LNCaP clone FGC (cell line): ENCODE measurements at places on chromosomes 5 and 9.
A peak's percentile ranks its signal among the peaks of the same experiment; 100 is the strongest.

DNA sequence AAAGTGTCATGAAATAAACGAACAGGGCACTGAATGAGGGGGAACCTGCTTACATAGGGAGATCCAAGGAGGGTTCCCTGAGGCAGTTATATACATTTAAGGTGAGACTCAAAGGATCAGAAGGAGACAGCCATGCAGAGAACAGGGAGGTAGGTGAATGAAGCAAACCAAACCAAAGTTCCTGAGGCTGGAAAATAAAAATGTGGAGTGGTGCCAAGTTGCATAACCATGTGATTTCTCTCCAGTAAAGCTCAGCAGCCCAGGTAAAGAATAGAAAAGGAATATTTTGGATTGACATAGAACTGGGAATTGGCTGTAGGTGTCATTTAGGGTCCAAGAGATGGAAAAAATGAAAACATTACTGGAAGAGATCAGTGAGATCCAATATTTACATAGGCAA is 110.7 kb downstream of the CAAP1 start:
- DNase-seq = no peak

DNA sequence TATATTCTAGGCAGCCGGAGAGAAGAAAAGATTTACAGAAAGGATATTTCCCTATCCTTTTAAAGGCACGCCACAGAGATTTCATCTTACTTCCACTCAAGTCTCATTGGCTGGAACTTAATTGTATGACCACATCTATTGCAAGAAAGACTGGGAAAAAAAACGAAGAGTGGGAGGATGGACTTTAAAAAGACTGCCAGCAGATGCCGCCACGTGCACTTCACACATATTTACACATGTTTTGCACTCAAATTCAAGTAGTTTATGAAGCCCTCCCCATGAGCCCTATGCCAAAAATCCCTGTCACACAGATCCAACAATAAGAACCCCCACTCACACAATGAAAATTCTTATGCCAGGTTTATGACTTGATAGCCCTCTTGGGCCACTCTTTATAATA is 138.5 kb upstream of the TYRP1 start:
- no peak for DNase-seq

DNA sequence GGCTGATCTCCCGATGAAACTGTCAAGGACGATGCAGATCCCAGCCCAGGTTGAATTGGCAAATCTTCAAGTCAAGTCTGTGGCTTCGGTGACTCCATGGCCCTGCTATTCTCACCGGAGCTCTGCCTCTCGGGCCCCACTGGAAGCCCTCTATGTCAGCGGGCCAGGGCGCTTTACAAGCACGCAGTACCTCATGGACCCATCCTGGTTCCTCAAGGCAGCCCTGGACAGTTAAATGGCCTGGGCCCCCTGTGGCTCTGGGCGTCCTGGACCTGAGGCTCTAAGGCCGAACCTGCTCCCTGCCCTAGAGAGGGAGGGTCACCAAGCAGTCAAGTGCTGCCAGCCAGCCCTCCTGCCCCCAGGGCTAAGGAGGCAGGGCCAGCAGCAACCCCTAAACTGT is 45.3 kb downstream of the STC2 start:
- DNase-seq = no peak

GRCh38 chr5:2797981-2798380 is 46.5 kb upstream of the IRX2 start:
- DNase-seq = no peak

- no peak for DNase-seq
Measured at GRCh38 chr9:85172001-85172978, 502.8 kb downstream of the NTRK2 start.

DNA sequence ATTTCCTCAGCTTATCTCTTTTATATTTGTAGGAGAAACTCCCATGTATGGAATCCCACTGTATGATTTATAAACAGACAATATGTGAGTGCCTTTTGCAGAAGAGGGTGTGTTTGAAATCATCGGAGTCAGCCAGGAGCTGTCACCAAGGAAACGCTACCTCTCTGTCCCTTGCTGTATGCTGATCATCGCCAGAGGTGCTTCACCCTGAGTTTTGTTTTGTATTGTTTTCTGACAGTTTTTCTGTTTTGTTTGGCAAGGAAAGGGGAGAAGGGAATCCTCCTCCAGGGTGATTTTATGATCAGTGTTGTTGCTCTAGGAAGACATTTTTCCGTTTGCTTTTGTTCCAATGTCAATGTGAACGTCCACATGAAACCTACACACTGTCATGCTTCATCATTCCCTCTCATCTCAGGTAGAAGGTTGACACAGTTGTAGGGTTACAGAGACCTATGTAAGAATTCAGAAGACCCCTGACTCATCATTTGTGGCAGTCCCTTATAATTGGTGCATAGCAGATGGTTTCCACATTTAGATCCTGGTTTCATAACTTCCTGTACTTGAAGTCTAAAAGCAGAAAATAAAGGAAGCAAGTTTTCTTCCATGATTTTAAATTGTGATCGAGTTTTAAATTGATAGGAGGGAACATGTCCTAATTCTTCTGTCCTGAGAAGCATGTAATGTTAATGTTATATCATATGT is 18.0 kb upstream of the CTSL start:
- no peak for DNase-seq

DNA sequence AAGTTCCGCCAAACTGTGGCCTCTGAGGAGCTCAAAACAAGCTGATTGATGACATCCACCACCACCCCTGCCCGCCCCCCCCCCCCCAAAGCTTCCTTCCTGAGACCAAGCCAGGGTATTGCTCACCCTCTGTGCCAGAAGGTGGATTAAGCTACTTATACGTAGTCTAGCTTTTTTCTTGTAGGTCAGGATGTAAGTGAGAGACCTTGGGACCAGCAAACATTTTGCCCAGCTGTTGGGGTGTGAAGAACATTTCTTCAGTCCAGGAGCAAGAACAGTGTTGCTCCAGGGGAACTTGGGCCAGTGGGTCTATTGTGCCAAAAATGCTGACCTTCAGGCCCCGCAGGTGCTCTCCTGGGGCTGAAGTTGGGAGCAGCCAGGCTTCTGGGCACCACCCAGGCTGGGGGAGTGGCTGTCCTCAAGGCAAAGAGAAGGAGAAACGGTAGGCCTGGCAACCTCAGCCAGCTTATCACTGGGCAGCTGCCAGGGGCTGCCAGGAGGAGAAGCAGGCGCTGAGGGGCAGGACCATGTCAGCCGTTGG is 18.0 kb downstream of the NEURL1B start:
- DNase-seq = peak; percentile 54

DNA sequence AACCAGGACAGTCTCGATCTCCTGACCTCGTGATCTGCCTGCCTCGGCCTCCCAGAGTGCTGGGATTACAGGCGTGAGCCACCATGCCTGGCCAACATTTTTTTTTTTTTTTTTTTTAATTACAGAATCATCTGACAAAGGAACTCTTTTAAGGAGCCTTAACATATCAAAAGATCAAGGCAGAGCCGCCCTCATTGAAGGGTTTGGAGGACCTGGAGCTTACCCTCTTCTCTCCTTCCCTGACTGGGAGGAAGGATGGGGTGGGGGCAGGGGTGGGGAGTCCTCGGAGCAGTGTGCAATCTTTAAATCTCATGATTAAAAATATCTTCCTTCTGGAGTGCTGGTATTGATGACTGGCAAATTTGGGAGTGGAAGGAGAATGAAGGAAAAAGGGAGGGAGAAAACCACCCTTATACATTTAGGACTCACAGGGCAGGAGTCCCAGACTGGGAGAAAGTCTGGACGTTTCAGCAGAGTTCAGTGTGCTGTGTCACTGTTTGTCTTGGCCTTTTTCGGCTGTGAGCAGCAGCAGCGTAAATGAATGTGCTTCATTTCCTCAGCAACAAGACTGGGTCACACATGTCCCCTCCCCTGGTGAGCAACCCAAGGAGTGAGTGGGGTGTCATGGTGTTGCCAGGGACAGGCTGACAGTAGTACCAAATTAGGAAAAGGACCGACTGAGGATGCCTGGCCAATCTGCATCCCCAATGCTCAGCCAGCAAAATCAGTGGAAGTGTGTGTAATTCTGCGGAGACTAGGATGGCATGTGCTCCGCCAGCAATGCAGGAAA is 115.3 kb upstream of the BNC2 start:
- no peak for DNase-seq

GRCh38 chr5:157006262-157006661 is 43.2 kb upstream of the TIMD4 start:
- DNase-seq = no peak

DNA sequence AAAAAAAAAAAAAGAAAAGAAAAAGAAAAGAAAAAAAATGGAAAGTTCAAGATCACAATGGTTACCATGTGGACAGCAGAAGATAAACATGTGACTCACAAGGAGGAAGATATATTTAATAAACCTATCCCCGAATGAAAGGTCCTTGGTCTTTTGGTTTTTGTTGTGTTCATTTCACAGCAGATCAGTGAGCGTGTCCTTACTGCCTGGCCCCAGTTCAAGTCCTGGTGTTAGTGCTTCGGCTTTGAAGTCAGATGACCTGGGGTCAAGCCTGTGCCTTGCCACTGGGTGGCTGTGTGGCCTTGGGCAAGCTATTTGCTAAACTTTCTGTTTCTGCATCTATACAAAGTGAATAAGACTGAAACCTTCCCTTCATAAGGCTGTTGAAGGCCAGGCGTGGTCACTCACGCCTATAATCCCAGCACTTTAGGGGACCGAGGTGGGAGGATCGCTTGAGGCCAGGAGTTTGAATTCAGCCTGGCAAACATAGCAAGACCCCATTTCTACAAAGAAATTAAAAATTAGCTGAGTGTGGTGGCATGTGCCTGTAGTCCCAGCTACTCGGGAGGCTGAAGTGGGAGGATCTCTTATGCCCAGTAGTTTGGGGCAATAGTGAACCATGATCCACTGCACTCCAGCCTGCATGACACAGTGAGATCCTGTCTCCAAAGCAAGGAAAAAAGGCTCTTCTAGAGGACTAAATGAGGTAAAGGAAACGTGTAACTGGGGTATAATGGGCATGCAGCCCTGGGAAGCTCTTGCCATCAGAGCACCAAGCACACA is 94.5 kb upstream of the SPATA31D4 start:
- DNase-seq = no peak

DNA sequence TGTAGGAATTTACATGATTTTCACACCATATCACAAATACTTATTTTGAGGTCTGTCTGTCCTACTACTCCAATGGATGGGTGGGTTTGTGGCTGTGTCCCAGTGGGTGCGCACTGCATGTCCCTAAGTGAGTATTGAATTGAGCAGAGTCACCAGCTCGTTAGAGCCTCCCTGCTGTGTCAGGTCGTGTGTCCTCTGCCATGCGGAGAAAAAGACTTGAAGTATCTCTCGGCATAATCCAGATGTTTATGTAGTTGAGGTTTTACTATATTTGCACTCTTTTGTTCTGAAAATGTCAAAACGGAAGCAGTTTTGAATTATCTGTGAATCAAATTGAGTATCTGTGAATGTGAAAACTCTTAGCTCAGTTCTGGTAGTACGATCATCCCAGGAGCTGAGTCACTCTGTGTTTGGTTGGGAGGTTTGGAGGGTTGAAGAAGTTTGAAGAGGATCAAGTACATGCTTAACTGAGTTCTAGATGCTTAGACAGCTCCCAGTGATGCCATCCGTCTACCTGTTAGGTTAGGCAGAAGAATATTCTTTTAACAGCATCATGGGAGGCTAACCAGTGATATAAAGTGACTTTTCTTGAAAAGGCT is 194.2 kb downstream of the TENT4A start:
- no peak for DNase-seq
